ENCODE measurements at places on chromosomes 5 and 9.

DNA sequence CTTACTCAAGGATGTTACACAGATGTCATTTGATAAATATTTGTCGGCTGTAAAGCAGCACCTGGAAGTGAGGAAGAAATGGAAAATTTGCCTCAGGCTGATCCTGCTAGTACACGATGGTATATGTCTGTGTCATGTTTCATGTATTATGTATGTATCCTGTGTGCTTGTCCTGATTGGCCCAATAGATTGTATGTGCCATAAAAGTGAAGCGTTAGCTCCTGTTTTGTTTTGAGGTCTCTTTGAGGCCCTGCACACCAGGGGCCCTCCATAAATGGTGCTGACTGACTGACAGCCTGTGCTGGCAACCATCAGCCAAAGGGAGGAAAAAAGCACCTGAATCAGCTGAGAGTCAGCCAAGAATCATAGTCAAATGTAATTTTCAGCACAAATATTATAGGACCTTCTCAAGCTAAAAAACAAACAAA, 11.8 kb upstream of the LNPEP start:
- no peak for DNase-seq

DNA sequence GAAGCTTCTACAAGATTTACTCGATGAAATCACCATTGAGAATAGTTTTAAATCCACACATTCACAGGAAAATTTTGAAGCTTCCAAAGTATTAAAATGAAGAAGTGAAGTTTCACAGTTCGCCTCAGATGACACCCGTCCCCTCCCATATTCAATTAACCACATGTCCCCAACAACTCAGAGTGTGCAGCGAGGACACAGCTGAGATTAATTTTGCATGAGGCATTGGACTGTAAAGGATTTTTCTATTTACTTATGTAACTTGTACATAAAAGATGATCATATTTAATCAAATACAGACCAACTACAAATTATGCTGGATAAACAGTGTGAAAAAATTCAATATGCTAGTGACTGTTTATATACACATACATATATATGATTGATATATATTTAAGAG, 84.7 kb upstream of the OLFM1 start:
- DNase-seq = no peak

- DNase-seq = no peak
Observed at GRCh38 chr9:6089300-6089699, 73.9 kb upstream of the RANBP6 start.

GRCh38 chr5:18686253-18686652, 1052.0 kb downstream of the TAF11L14 start:
- no peak for DNase-seq

- DNase-seq = no peak
Observed at GRCh38 chr9:27203783-27204182, 93.2 kb downstream of the EQTN start.

GRCh38 chr9:20040991-20041696, 252.3 kb upstream of the SLC24A2 start:
- no peak for DNase-seq

DNA sequence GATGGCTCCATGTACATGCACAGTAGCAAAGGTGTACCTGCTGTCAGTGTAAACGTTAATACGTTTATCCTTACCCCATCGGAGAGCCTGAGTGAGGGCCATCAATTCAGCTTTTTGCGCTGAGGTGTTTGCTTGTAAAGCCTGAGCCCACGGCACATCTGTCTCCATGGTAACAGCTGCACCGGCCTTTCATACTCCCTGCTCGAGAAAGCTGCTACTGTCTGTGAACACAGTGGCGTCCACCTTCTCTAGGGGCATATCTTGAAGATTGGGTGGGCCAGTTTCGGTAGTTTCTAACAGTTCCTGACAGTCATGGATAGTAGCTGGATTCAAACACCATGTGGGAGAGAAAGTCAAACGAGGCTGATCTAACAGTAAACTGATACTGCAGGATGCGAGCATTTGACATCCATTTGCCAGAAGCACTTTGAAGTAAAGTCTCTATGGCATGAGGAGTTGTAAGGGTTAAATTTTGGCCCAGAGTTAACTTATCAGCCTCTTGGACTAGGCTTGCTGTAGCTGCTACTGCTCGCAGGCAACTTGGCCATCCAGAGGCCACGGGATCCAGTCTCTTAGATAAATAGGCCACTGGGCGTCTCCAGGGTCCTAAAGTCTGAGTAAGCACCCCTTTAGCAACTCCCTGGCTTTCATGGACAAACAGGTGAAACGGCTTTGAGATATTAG, 21.0 kb upstream of the RHOBTB3 start:
- DNase-seq = no peak

GRCh38 chr5:139701056-139701741, 53.0 kb downstream of the CXXC5 start:
- no peak for DNase-seq

- DNase-seq = no peak
Observed at GRCh38 chr9:136675477-136676296, 11.6 kb downstream of the AGPAT2 start.

DNA sequence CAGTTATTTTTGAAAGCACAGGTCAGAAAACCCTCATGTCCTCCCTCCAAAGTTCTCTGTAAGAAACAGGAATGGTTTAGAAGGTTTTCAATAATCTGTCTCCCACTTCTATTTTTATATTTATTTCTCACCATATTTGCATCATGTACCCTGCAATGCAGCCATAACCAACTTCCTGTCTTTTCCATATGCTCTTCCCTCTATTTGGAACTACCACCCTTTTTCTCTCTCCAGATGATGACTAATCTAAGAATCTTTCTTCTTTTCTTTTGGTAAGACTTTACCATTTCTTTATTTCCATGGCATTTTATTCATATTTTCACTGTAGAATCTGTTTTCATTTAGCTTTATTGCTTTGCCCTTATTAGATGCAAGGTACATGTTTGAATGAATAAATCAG, 33.9 kb downstream of the MAN2A1 start:
- no peak for DNase-seq

- no peak for DNase-seq
Observed at GRCh38 chr5:20231040-20231439, 243.0 kb upstream of the CDH18 start.

DNA sequence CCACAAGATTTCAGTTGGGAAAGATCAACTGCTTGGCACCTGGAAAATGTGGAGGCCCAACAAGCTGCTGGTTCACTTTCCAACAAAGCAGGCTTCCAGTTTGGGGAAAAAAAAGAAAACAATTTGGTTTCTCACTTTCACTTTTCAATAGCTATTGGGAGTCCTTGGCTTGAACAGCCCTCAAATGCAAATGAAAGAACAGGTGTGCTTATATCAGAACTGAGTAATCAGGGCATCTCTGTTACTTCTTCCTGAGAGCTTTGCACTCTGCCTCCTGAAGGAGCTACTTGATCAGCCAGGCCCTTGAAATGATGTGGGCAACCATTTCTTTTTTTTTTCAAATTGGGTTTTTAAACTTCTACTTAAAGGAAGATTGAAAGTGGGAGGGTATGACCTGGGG, 73.5 kb downstream of the MFAP3 start:
- DNase-seq = no peak

DNA sequence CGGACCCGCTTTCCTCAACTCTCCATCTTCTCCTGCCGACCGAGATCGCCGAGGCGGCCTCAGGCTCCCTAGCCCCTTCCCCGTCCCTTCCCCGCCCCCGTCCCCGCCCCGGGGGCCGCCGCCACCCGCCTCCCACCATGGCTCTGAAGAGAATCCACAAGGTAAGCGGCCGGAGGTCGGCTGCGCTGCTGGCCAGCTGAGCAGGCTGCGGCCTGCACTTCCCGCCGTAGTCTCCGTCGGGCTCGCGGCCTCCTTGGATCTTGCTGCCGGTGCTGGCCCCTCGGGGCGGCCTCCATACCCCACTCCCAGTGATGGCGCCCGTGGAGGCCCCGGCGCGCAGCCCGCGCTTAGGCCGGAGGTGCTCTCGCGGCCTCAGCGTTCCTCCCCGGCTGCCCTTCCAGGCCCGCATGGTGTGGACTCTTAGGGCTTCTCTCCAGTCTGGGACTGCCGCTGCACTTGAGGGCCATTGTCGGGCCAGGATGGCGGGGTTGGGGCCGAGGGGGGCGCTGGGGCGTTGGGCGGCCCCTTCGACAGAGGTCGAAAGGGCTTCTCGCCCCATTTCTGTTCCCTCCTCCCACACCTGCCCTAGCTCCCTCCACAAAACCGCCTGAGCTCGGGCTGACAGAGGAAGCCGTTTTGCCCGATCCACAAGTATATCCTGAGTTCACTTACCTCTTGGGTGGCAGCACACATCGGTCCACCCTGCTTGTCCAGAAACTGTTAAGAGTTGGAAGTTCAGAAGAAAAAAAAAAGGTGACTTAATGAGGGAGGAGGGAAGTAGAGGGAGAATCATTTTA, 714 bp downstream of the UBE2D2 start:
- no peak for DNase-seq

- no peak for DNase-seq
Observed at GRCh38 chr5:132237670-132238069, 10.0 kb upstream of the P4HA2 start.

- no peak for DNase-seq
Observed at GRCh38 chr5:150291388-150292385, 2.1 kb upstream of the CAMK2A start.

DNA sequence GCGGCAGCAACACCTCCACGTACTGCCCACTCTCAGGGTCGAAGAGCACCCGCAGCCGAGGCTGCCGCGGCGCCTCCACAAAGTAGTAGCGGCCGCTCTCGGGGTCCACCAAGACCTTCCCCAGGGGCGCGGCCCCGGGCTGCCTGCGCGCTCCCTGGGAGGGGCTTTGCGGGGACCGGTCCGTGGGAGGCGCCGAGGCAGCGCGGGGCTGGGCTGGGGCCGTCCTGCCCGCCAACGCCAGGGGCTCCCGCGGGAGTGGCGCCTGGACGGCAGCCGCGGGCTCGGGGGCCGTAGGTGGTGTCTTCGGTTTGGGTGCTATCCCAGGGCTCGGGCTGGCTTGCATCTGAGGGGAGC, 2.6 kb upstream of the MZB1 start:
- no peak for DNase-seq

GRCh38 chr9:70412832-70413463, 1.5 kb downstream of the KLF9 start:
- DNase-seq = peak; percentile 44

- no peak for DNase-seq
Observed at GRCh38 chr5:146796144-146796543, 82.4 kb downstream of the PPP2R2B start.

DNA sequence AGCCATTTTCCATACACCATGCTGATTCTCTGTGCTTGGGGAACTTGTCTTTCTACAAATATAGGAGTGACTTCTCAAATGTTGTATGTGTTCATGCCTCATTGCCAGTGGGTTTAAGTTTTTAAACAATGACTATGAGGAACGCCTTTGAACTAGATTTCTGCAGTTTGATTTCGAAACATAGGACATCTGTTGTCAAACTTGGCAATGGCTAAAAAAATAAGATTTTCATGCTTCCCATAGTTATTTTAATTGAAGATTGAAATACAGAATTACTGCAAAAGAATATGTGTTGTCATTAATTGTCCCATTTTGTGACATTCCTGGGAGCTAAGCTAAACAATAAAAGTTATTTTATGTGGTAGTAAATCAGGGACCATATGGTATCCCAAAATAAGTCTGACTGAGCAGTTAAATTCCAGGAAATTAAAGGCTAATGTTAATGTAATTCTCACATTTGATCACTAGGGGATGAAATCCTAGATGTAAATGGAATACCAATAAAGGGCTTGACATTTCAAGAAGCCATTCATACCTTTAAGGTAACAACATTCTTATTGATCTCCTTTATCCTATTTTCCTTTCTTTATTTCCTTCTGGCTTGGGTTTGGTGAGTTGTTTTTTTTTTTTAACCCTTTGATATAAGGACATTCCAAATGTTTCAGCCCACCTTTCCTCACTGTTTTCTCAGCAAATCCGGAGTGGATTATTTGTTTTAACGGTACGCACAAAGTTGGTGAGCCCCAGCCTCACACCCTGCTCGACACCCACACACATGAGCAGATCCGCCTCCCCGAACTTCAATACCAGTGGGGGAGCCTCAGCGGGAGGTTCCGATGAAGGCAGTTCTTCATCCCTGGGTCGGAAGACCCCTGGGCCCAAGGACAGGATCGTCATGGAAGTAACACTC, 116.7 kb downstream of the GOLPH3 start:
- DNase-seq = no peak

DNA sequence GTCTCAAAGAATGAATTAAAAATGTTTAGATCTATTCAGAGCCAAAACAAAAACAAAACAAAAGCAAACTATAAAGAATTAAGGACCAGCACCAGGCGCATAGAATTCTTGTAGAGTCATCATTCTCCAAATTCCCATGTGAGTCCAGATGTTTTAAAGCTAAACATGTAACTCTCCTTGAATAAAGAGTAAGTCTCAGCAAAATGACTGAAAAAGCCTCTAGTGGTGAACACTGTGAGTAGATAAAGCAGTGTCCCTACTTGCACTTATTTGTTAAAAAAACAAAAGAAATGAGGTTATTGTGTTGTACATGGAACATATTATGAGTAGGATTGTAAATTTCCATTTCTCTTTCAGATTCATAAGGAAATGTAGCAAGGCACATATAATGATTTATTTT, 44.0 kb downstream of the NNT start:
- no peak for DNase-seq

DNA sequence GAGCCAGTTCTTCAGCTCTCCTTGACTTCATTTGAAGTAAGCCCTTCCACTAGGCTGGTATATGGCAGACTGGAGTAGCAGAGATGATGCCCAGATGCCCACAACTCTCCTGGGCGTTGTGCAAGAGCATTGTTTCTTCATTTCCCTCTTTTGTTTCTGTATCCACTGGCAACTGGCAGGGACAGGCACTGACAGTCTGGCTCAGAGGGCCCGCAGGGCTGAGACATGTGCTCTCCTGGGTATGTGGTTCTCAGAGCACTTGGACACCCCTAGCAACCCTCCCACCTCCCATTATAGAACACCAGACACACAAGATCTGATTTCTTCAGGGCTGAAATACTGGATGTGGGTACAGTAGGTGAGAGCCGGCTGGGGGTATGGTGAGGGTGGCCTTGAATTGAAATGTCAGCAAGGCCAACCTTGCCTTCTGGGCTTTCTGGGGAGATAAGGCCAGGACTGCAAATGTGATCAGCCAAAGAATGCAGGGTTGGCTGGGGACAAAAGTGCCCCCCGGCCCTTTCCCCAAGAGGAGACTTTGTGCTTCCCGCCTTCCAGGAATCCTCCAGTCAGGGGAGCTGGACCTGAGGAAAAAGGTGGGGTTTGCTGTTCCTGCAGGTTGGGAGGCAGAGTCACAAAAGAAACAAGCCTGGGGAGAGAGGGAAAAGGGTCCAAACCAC, 28.6 kb upstream of the CTNNA1 start:
- DNase-seq = no peak

GRCh38 chr5:170248172-170248930, 15.6 kb downstream of the C5orf58 start:
- DNase-seq = no peak

GRCh38 chr5:64612344-64612961, 77.8 kb upstream of the SHISAL2B start:
- DNase-seq = no peak

DNA sequence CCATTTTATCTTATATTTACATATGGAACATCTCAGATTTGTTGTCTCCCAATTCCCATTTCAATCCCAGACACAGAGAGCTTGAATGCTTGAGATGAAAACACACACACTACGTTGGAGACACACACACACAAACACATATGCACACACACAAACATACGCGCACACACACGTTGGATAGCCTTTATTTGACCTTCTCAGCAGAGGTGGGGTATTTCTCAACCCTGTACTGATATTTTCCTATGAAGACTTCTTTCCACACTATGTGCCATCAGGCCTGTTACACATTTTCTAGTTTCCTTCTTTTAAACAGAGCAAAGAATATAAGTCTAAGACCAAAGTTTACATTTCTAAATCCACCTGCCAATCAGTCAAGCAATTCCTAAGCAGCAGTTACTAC, 291.0 kb downstream of the TAF11L14 start:
- DNase-seq = no peak

- DNase-seq = no peak
Observed at GRCh38 chr9:98568234-98568908, 140.4 kb downstream of the GABBR2 start.
